ENCODE measurements at places on chromosomes 1 and 21. TPM values are rescaled to one million over a fixed set of nuclear protein-coding genes. Genes with fewer than 3 reads are reported as not detected.

DNA sequence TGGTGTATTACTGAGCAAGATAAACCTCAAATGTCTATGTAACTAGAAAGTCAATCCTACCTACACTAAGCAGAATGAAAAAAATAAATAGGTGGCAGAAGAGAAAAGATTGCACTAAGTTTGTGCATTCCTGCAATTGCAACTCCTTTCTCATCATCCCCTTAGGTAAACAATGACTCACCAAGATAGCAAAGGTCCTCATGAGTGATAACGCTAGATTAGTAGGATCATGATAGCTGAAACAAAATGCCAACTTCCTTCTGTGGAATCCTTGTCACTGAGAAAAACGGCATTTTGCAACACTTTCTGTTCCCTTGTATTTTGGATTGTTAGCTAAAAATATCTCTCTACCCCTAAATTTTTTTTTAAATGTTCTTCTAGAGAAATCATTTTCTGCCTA, 20.0 kb upstream of the FCER1A start:
- H3K4me3 ChIP-seq = no peak overlapping the region
- H3K4me1 ChIP-seq = no peaks in the 10 kb centered on the region
- H3K27ac ChIP-seq = no peak overlapping the region
- H3K36me3 ChIP-seq = no peaks in the 10 kb centered on the region
- DNase-seq = no peak

- peaks cover 60% of the 10 kb centered on the region for H3K27me3 ChIP-seq
- no peak overlapping the region for H3K4me3 ChIP-seq
- no peaks in the 10 kb centered on the region for H3K36me3 ChIP-seq
- no peaks in the 10 kb centered on the region for H3K4me1 ChIP-seq
- DNase-seq = no peak
These were observed 19.1 kb upstream of the MYOG start for GRCh38 chr1:203104789-203105390.

DNA sequence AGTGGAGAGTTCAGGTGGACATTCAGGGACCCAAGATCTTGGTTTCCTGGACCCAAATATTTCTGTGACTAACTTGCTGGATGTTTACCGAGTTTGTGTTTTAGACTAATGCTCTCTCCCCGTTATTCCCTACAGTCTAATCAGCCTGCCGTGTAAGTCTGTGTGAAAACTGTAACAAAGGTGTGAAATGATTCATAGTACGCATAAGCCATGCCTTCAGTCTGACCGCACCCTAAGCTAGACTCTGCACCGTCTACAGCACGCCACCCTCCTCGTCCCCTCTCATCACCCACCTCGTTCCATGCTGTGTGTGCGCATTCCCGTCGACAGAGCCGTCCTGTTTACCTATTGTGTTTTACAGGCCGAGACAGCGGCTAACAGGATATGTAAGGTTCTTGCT, 50.5 kb downstream of the ACTN2 start:
- H3K4me1 ChIP-seq = no peaks in the 10 kb centered on the region
- H3K36me3 ChIP-seq = no peaks in the 10 kb centered on the region
- no peaks in the 10 kb centered on the region for H3K27me3 ChIP-seq

DNA sequence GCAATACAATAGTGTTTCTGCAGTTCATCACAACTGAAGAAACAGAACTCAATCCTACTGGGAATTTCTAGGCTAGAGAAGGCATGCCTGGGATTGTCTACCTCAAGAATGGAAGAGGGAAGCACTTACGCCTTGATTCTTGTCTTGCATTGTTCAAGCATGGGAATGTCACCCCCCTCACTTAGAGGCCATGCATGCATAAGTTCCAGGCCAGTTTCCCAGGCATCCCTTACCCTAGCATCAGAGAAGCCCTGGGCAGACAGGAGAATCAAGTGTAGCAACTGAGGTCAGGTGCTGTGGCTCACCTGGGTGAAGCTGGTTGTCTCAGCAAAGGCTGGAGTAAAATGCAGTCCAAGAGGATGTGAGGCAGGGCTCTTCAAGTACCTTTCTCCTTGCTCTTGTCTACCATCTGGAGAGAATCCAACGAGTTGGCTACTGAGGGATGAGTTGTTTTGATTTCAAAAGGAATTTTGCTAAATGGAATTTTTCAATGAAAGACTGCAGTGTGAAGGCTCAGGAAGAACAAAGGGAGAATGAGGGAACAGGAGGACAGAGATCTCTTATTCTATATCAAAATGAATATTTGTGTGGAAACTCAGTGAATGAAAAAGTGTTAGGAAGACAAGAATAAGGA, 174.3 kb downstream of the NEK7 start:
- DNase-seq = no peak
- H3K36me3 ChIP-seq = no peaks in the 10 kb centered on the region
- peaks cover 10% of the 10 kb centered on the region for H3K4me1 ChIP-seq
- no peaks in the 10 kb centered on the region for H3K27me3 ChIP-seq
- H3K27ac ChIP-seq = no peak overlapping the region
- H3K4me3 ChIP-seq = no peak overlapping the region

GRCh38 chr1:47727697-47728085, 269.5 kb downstream of the TRABD2B start:
- H3K4me1 ChIP-seq = peaks cover 9% of the 10 kb centered on the region
- no peaks in the 10 kb centered on the region for H3K36me3 ChIP-seq
- no peak overlapping the region for H3K27ac ChIP-seq
- H3K4me3 ChIP-seq = no peak overlapping the region
- no peak for DNase-seq

DNA sequence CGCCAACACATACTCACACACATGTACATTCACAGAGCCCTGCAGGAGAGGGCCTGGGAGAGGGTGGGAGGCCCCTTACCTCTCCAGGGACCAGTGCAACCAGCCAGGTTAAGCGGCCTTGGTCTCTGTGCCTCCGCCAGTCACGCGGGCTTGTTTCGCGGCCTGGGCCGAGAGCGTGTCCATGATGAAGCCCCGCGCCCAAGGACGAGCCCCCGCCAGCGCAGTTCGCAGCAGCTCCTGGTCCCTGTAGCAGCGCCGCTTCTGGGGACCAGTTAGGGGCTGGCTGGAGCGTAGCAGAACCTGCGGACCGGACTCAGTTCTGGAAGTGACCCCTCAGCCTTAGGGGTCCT, 7.3 kb upstream of the FAM167B start:
- no peaks in the 10 kb centered on the region for H3K27me3 ChIP-seq
- no peak for DNase-seq
- peaks cover 31% of the 10 kb centered on the region for H3K4me1 ChIP-seq
- H3K27ac ChIP-seq = no peak overlapping the region
- peak overlapping the region; percentile 88 for H3K4me3 ChIP-seq

GRCh38 chr1:26856181-26856580, 6.8 kb upstream of the SFN start:
- H3K4me3 ChIP-seq = no peak overlapping the region
- peaks cover 31% of the 10 kb centered on the region for H3K36me3 ChIP-seq
- DNase-seq = no peak
- no peak overlapping the region for H3K27ac ChIP-seq
- H3K27me3 ChIP-seq = no peaks in the 10 kb centered on the region

- H3K4me3 ChIP-seq = no peak overlapping the region
- H3K36me3 ChIP-seq = peaks cover 32% of the 10 kb centered on the region
- no peaks in the 10 kb centered on the region for H3K27me3 ChIP-seq
- no peak overlapping the region for H3K27ac ChIP-seq
- H3K4me1 ChIP-seq = peaks cover 6% of the 10 kb centered on the region
These were observed 53.3 kb downstream of the MTR start for GRCh38 chr1:236848274-236848923.

DNA sequence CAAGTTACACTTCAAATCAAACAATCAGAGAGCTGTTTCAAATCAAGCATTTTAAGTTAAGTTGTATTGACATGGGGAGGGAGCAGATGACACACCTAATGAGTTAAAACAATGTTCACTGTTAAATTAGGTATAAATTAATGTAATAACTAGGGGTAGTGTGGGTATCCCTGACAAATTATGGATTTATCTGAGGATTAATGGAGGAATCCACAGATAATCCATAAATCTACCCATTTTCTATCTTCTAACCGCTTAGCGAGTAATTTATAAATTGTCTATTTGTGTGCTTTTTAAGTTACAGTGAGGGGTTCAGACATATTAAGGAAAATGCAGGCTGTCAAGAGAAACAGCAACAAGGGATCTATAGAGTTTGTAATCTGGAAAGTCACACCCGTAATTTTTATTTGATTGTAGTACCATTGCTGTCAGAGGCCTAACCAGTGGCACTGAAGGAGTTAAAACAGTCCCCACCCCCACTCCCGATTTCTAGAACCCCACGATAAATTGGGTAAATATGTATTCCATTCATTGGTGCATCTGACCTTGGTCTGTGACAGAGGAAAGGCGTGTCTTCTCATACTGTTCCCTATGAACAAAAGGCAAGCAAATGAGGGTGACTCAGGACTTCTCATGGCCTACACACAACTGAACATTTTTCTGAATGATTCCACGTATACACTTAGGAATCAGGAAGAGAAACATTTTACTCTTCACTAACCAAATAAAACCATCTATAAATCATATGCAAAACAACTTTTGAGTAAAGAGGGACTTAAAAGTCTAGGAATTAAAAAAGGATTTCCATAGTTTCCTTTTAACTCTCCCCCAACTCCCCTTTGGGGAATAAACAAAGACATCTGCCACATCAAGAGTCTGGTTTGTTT, 7.4 kb downstream of the IRF2BP2 start:
- H3K27me3 ChIP-seq = no peaks in the 10 kb centered on the region
- H3K4me3 ChIP-seq = peak overlapping the region; percentile 92
- DNase-seq = no peak
- H3K36me3 ChIP-seq = peaks cover 44% of the 10 kb centered on the region
- peaks cover 69% of the 10 kb centered on the region for H3K4me1 ChIP-seq

GRCh38 chr1:161001525-161001924, 19.4 kb downstream of the F11R start:
- no peak overlapping the region for H3K4me3 ChIP-seq
- no peaks in the 10 kb centered on the region for H3K36me3 ChIP-seq
- H3K4me1 ChIP-seq = no peaks in the 10 kb centered on the region
- peaks cover 3% of the 10 kb centered on the region for H3K27me3 ChIP-seq
- no peak overlapping the region for H3K27ac ChIP-seq

GRCh38 chr1:23122023-23122748, 46.5 kb downstream of the LUZP1 start:
- H3K27ac ChIP-seq = peak overlapping the region; percentile 65
- H3K4me1 ChIP-seq = peaks cover 71% of the 10 kb centered on the region
- H3K27me3 ChIP-seq = no peaks in the 10 kb centered on the region
- H3K36me3 ChIP-seq = peaks cover 2% of the 10 kb centered on the region

- no peak overlapping the region for H3K27ac ChIP-seq
- H3K4me3 ChIP-seq = no peak overlapping the region
These were observed 15.1 kb upstream of the DUSP10 start for GRCh38 chr1:221756830-221757551.

DNA sequence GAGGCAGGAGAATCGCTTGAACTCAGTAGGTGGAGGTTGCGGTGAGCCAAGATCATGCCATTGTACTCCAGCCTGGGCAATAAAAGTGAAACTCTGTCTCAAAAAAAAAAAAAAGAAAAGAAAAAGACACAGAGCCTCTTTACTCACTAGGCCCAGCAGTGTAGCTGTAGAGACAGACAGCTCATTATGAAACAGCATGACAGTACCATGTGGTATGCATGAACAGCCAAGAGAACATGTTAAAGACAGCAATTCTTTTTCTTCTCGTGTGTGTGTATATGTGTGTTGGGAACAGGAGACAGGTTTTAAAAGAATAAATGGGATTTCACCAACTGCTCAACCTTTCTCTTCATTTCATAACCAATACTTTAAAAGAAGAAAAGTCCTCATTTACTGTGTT, 118.8 kb downstream of the PIK3R3 start:
- no peak overlapping the region for H3K4me3 ChIP-seq
- peaks cover 20% of the 10 kb centered on the region for H3K36me3 ChIP-seq
- H3K27ac ChIP-seq = no peak overlapping the region
- H3K4me1 ChIP-seq = no peaks in the 10 kb centered on the region

- peaks cover 2% of the 10 kb centered on the region for H3K36me3 ChIP-seq
- no peak overlapping the region for H3K27ac ChIP-seq
- H3K4me3 ChIP-seq = no peak overlapping the region
- no peak for DNase-seq
- peaks cover 16% of the 10 kb centered on the region for H3K4me1 ChIP-seq
These were observed 3.2 kb downstream of the BARHL2 start for GRCh38 chr1:90713741-90714509.

GRCh38 chr1:54967372-54967771, 13.1 kb upstream of the TMEM61 start:
- DNase-seq = no peak
- H3K27me3 ChIP-seq = no peaks in the 10 kb centered on the region
- H3K36me3 ChIP-seq = no peaks in the 10 kb centered on the region
- H3K27ac ChIP-seq = no peak overlapping the region
- no peak overlapping the region for H3K4me3 ChIP-seq

DNA sequence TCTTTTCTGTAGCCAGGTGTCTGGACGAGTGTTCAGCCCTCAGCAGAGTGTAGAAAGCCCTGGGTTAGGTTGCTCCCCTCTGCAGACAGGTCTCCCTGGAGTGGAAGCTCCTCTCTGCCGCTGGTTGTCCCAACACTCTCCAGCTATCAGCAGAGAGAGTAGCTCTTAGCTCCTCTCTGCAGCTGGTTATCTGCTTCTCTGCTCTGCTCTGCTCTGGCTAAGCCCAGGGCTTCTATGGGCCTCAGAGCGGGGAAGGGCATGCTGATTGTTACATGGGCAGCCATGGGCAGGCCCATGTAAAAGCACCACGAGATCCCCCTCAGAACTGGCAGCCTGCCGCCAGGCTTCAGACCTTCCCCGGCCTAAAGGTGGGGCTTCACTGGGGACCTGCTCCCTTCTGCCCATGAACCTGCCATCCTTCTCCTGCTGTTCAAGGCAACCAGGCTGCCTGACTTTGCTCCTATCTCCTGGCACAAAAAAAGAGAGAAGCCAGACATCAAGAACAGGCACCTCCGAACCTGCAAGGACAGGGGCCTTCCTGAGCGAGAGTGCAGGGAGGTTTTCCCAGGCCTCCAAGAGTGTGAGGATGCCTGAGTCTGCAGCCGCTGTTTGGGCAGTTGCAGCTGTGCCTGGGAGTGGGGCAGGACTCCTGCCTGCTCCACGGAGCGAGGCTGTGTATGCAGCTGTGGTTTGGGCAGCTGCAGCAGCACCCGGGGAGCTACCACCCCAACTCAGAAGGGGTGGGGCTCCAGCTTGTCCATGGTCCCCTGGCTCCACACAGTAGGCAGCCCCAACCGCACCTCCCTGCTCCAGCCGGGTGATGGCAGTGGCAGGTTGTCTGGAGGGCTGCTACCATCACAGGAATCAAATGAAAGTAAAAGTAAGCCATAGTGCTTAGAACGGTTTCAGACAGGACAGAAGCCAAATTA, 973.7 kb downstream of the LTN1 start:
- H3K36me3 ChIP-seq = no peaks in the 10 kb centered on the region
- no peak for DNase-seq
- no peaks in the 10 kb centered on the region for H3K4me1 ChIP-seq
- no peak overlapping the region for H3K4me3 ChIP-seq
- H3K27me3 ChIP-seq = no peaks in the 10 kb centered on the region
- H3K27ac ChIP-seq = no peak overlapping the region

The HES4 gene
- total RNA-seq = 79.2 TPM

The LCE4A gene
- not detected for total RNA-seq

The SPRR1A gene
- total RNA-seq = not detected

The LCE1D gene
- total RNA-seq = not detected

The HSPA13 gene
- total RNA-seq = 59.1 TPM

The PDZK1IP1 gene
- not detected for total RNA-seq

The FNDC5 gene
- total RNA-seq = 2.0 TPM

The DCDC2B gene
- total RNA-seq = not detected

The RHD gene
- total RNA-seq = not detected

The MYOG gene
- not detected for total RNA-seq

Data from osteocyte (in vitro differentiated cells).